ENCODE measurements at places on chromosomes 2 and 18. TPM values are rescaled to one million over a fixed set of nuclear protein-coding genes. Genes with fewer than 3 reads are reported as not detected.

- peak; percentile 44 for DNase-seq
Observed at GRCh38 chr2:228426502-228427216, 245.2 kb upstream of the SPHKAP start.

DNA sequence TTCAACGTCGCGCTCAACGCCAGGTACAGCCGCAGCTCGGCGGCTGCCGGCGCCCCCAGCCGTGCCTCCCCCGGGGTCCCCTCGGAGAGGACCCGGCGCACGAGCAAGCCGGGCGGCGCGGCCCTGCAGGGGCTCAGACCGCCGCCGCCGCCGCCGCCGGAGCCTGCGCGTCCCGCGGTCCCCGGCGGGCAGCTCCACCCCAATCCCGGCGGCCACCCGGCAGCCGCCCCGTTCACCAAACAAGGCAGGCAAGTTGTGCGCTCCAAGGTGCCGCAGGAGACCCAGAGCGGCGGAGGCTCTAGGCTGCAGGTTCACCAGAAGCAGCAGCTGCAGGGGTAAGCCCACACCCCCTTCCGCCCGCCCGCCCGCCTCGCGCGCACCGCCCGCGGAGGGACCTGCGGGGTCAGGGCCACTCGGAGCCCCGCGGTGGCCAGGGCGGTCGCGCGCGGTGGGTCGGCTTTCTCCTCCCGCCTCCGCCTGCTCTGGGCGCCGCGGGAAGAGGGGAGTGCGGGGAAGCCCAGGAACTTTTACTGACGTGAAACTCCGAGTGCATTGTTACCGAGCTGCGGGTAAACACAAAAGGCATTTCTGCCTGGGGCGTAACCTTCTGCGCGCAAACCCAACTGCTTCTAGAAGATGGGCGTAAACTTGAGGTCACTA is 861 bp downstream of the LTBP1 start:
- peak; percentile 27 for DNase-seq

- DNase-seq: no peak
Observed at GRCh38 chr2:64262071-64262470, 117.9 kb upstream of the PELI1 start.

The MC5R gene
- polyA plus RNA-seq: 0.08 TPM

The GCC2 gene
- polyA plus RNA-seq: 73.0 TPM

- DNase-seq: no peak
Observed at GRCh38 chr2:137411585-137411984, 552.7 kb upstream of the HNMT start.

GRCh38 chr2:227717687-227718567 is at the start of gene SLC19A3:
SLC19A3 (minus strand) TSS chr2:227718028; CDS start chr2:227702318, 15,710 bp downstream.
- DNase-seq: peak; percentile 97

- no peak for DNase-seq
Observed at GRCh38 chr2:99852376-99852934, 289.9 kb downstream of the AFF3 start.

DNA sequence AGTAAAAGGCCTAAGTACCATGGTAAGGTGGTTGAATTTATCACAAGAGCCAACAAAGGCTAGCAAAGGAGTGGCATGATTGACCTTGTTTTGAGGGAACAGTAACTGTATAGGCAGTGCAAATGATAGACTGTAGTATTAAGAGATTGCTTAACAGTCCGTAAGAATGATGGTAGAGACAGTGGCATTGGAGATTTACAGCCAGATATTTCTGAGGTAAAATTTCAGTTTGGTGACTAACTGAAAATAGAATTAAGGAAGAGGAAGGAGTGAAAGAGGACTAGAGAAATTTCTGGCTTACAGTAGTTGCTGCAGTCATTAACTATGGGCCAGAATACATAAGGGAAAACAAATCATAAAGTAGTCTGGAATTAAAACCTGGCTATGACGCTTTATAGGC is 4.4 kb upstream of the BAZ2B start:
- no peak for DNase-seq

The OTOF gene
- 0.13 TPM for polyA plus RNA-seq

GRCh38 chr2:60438131-60438530 is 115.3 kb downstream of the BCL11A start:
- no peak for DNase-seq

The SP140 gene
- 2.6 TPM for polyA plus RNA-seq

DNA sequence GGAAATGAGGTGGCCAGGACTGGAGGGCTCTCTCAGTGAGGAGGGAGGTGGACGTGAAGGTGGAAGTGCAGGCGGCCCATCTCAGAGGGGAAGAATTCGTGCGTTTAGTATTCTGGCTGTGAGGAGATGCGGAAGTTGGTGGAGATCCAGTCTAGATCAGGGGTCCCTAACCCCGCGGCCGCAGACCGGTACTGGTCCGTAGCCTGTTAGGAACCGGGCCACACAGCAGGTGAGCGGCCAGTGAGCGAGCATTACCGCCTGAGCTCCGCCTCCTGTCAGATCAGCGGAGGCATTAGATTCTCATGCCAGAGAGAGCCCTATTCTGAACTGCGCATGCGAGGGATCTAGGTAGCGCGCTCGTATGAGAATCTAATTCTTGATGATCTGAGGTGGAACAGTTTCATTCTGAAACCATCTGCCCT is 1.6 kb upstream of the FHOD3 start:
- no peak for DNase-seq

GRCh38 chr2:36499128-36499820 is 98.7 kb downstream of the FEZ2 start:
- DNase-seq: no peak

The DUSP11 gene
- polyA plus RNA-seq: 29.9 TPM

DNA sequence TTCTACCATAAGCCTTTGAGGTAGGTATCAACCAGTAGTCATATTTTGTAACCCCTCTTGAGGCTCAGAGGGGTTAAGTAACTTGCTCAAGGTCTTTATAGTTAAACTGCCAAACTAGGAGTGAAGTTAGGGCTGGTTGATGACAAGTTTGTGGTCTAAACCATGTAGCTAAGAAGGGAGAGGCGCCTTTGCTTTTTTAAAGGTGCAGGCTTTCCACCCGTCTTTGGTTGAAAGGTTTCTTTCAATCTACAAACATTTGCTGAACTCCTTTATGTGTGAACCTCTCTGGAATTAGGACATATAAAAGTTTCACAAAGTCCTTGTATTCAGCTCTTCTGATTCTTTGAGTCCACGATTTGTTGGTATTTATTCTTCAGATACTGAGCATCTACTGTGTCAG is 2.4 kb upstream of the MTA3 start:
- no peak for DNase-seq

- no peak for DNase-seq
Observed at GRCh38 chr2:23649819-23650218, 264.8 kb downstream of the KLHL29 start.

DNA sequence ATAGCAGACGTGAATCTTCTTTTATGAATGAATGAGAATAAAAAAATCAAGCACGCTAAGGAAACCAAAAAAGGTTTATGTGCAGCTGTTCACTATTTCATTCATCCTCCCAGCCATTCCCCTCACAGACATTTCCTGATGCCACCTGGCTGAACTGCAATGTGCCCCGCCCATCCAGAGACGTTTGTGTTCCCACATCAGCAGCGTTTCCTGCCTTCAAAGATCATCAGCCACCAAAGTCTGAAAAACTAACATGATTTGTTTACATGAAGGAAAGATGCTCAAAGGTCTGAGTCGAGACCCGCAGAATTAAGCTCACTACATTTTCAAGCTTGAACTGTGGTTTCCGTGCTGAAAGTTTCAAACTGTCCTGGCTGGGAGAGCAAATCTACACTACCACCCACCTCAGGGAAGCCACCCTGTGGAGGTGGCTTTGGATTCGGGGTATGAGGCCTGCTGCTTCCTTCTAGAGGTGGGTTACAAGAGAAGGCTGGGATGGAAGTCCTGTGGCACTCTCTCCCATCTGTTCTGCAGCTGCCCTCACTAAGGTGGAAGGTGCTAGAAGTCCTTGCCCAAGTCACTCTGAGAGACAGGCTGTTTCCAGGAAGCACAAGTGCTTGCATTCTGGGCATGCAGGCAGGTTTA is 201.3 kb upstream of the OSR1 start:
- no peak for DNase-seq

- DNase-seq: no peak
Observed at GRCh38 chr2:134502104-134502503, 216.7 kb downstream of the TMEM163 start.

DNA sequence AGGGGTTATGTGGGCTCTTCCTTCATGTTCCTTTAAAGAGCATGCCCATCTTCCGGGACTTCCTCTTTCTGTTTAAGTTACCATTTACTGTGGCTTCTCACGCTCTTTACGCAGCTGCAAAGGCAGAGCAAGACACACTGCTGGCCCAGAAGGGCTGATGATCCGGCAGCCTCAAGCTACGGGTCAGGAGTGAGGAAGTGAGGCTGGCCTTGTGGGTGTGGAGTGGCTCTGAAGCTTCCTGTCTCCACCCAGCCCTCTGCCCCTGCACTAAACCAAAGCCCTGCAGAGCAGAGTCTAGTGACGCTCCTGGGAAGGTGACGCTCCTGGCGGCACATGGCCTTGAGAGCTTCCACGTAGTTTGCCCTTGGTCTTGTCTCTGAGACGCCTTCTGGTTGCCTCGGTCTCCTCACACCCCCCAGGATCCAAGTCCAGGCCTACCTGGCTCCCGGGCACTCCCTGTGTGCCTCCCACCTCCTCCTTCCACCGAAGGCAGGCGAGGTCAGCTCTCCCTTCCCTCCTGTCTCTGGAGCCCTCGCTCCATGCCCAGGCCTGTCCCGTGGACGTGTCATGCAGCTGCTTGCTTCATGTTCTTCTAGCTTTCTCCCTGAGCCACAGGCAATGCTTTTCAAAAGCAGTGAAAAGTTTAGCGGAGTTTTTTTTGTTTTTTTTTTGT is 50.3 kb downstream of the ARL4C start:
- DNase-seq: no peak

GRCh38 chr18:5628512-5629255 is 84.9 kb upstream of the EPB41L3 start:
- DNase-seq: peak; percentile 26

The HRH4 gene
- polyA plus RNA-seq: 0.08 TPM

- DNase-seq: peak; percentile 66
Observed at GRCh38 chr2:61055557-61055956, 10.1 kb upstream of the SANBR start.

- no peak for DNase-seq
Observed at GRCh38 chr2:132659331-132659730, 10.7 kb downstream of the LYPD1 start.

All from right lung (tissue), 10 donors.